CD4-positive, alpha-beta T cell treated with Interleukin-4 for 4 hours (primary cell): ENCODE measurements at places on chromosomes 6 and 20.

- DNase-seq, result no peak
These were observed 19.0 kb upstream of the TGM2 start for GRCh38 chr20:38184101-38184500.

- DNase-seq, result no peak
These were observed 164.6 kb upstream of the FAM83B start for GRCh38 chr6:54681987-54682386.

DNA sequence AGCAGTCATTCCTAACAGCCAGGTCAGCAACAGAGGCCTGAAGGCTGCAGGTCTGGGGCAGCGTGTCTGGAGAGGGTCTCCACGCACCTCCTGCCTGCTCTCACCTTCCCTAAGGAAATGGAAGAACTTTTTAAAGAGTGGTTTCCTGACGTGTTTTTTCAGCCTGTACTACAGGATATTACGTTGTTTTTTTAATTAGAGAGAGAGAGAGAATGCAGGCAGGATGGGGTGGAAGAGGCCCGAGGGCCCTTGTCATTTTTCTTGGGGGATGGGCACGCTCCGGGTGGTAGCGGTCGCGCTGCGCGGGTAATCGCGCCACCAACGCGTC, 2.1 kb downstream of the DLL1 start:
- DNase-seq, result no peak

GRCh38 chr20:17631576-17632319, 50.3 kb downstream of the RRBP1 start:
- DNase-seq, result no peak

- DNase-seq, result no peak
These were observed 56.9 kb downstream of the KCNK5 start for GRCh38 chr6:39172377-39172757.

DNA sequence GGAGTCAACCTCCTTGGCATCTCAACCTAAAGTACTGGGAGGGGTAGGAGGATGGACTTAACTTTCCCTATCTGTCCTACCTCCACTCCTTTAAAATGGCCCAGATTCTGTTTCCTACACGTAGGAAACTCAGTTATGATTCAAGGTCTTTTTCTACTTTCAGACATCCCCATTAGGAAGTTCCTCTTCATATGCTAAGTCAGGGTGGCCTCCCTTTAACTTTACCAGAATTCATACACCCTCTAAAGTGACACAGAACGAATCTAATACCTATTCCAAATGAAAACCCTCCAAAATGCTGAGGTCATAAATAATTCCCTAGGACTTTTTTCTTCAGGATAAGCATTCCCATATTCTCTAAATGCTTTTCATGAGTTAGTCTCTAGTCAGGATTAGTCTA, 15.6 kb downstream of the ARG1 start:
- DNase-seq, result no peak

- no peak for DNase-seq
These were observed 89.1 kb downstream of the AFG1L start for GRCh38 chr6:108383981-108384380.

- DNase-seq, result peak; percentile 75
These were observed 35.4 kb downstream of the CEP250 start for GRCh38 chr20:35490736-35491181.

GRCh38 chr6:23620911-23621401, 505.1 kb upstream of the NRSN1 start:
- DNase-seq, result no peak

GRCh38 chr20:36070451-36070850, 84.1 kb upstream of the EPB41L1 start:
- DNase-seq, result no peak

DNA sequence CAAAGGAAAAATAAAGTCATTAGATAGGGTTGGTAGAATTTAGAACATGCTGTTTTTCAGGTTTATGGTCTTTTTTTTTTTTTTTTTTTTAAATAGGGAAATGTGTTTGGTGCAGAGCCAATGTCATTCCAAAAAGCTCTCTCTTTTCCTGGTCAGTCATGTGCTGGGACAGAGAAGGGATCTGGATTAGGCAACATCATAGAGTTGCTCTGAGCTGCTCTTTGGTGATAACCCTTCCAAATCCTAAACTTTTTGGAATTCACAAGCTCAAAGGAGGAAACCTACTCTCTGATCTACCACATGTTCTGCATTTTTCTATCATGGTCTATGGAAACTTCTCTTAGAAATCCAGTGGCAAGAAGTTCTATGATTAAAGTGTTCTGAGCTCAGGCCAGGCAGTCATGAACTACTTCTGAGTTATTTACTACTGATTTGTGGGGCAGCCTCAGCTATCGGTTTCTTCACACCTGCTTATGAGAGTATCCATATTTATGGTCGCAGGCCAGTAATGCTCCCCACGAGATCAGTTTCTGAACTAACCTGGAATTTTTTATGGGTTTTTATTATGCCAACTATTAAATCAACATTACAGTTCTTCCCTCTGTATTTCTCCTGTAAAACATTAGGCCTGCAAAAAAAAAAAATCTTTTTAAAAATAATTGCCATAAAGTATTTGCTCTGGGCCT, 4.8 kb downstream of the EDN1 start:
- no peak for DNase-seq

- DNase-seq, result no peak
These were observed 118.0 kb upstream of the RIMS1 start for GRCh38 chr6:71768356-71768755.

GRCh38 chr20:45860560-45861220, 3.3 kb downstream of the ZSWIM3 start:
- DNase-seq, result no peak

DNA sequence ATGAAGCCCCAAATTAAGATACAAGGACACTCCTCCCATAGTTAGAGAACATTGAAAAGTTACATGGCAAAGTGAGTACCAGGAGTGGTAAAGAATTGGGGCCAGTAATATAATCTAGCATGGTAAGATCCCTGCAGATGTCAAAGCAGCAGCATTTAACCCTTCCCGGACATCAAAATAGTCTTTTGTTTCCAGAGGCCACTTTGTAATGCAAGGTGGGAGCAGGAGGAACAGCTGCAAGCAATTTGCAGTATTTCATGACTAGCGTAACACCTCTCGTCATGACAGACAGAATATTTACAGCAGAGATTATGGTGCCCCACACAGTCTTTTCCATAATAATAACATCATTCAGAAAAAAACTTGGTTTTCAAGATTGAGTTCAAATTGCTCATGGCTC, 123.2 kb upstream of the VGLL2 start:
- DNase-seq, result no peak

DNA sequence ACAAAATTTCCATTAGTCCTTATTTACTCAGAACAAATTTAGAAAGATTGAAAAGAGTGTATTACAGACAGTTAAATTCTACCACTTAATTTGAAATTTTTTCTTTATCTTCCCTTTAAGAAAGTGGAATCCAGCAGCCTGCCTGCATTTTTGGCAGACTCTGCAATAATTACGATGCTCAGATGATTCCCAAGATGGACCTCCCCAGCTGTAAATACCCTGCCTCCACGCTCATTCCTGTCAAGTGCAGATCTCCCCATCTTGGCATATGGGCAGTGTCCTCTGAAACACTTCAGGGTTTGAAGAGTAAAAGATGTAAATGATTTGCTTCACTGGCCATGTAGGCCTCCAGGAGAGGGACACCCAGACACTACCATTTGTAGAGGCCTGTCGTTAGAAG, 471.2 kb downstream of the PRKN start:
- no peak for DNase-seq

GRCh38 chr6:6516666-6517458, 71.7 kb upstream of the LY86 start:
- DNase-seq, result no peak

DNA sequence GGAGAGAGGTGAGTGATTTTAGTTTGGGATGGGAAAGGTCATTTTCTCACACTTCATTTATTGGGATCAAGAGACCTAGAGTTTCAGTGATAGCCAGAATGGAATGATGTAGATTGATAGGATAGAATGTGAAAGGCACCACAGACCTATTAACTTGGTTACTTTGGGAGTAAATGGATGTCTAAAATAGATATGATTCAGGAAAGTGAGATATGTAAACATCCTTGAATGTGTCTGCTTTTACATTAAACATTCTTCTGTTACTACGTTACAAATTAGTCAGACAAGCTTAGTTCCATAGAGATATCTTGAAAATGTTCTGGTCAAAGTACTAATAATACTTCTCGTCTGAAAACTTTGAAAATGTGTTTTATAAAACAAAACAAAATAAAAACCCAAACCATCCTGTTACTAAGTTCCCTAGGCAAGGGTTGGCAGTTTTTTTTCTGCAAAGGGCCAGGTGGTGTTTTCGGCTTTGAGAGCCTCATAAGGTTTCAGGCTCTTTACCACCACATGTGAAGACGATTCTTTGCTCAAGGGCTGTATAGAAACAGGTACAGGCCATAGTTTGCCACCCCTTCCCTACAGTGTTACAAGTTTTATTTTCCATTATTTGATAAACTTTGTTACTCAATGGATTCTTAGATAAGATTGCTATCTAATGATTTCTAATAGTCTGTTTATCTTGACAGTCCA, 3.4 kb downstream of the CYB5R4 start:
- DNase-seq, result no peak

DNA sequence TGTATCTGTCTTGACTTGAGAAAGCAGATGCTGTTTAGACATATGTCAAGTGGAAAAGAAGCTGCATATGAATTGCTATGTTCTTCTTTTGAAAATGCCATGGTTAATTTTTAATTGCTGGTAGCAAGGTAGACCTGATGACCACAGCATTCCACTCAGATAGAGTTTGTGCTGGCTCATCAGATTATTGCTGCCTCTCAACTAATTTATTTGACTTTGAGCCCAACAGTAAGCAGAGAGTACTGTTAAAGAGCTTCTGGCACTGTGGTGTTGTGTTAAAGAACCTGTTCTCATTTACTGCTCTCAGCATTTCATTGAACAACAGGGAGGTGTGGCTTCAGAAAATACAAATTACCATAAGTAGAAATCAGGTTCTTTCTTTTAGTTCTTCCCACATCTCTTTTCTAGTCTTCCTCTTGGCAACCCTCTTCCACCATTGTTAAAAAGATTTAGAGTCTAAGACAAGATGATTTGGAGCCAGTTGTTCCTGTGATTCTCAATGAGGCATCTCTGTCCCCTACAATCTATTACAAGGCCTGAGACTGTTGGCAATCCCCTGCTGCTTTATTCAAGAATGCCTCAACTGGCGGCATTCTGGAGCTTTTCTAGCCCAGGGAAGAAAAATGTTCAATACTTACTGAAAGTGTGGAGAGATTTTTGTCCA, 967.6 kb upstream of the GJE1 start:
- DNase-seq, result no peak
